ENCODE measurements at places on chromosomes 6 and 20. TPM values are rescaled to one million over a fixed set of nuclear protein-coding genes. Genes with fewer than 3 reads are reported as not detected.
A peak's percentile ranks its signal among the peaks of the same experiment; 100 is the strongest.

SOBP gene
- total RNA-seq, result 7.0 TPM

CTAGE9 gene
- total RNA-seq, result not detected

SH3BGRL2 gene
- total RNA-seq, result 9.0 TPM

- no peaks in the 10 kb centered on the region for H3K4me1 ChIP-seq
- DNase-seq, result no peak
- no peaks in the 10 kb centered on the region for H3K36me3 ChIP-seq
These were observed 6.1 kb upstream of the AFG1L start for GRCh38 chr6:108288742-108289141.

- peak overlapping the region; percentile 92 for H3K27ac ChIP-seq
- H3K36me3 ChIP-seq, result no peaks in the 10 kb centered on the region
- H3K27me3 ChIP-seq, result no peaks in the 10 kb centered on the region
- DNase-seq, result peak; percentile 7
These were observed 226.8 kb downstream of the C6orf118 start for GRCh38 chr6:165082636-165083035.

DNA sequence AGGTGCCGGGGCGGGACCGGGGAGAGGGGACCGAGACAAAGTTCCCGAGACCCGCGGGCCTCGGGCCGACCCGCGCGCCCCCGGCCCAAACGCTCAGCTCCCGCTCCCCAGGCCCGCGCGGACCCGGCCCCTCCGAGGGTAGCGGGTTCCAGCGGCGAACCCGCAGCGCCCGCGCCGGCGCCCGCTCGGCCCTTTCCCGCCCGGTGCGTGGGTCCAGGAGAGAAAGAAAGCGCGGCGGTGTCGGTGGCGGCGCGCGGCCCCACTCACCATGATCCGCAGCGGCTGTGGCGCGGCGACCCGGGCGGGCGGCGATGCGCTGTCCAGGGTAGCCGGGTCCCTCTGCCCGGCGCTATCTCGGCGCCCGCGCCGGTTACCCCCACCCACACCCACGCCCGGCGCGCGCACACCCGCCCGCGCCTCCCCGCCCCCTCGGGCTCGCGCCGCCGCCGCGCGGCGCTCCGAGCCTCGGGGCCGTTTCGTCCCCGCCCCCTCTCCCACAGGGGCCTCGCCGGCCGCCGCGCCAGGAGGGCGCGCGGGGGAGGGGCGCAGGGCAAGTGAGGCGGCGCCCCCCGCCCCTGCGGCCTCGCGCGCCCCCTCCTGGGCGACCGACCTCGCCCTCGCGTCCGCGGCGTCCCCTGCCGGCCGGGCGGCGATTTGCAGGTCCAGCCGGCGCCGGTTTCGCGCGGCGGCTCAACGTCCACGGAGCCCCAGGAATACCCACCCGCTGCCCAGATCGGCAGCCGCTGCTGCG, at the start of gene ELOVL2:
TSS of gene ELOVL2 (minus strand) at position 345 of the 751 bp plus-strand sequence. CDS start at position 270, 75 bp downstream.
- no peaks in the 10 kb centered on the region for H3K4me1 ChIP-seq
- peak; percentile 67 for DNase-seq
- no peaks in the 10 kb centered on the region for H3K27me3 ChIP-seq
- no peaks in the 10 kb centered on the region for H3K36me3 ChIP-seq
- H3K27ac ChIP-seq, result peak within 1 kb of the TSS; percentile 76

DNA sequence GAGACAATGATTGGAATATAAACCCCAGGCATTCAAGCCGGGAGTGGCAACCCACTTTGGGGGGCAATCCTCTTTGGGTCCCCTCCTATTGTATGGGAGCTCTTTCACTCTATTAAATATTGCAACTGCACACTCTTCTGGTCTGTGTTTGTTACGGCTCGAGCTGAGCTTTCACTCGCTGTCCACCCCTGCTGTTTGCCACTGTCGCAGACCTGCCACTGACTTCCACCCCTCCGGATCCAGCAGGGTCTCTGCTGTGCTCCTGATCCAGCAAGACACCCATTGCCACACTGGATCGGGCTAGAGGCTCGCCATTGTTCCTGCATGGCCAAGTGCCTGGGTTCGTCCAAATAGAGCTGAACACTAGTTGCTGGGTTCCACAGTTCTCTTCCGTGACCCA, 222.8 kb upstream of the MANEA start:
- no peaks in the 10 kb centered on the region for H3K4me1 ChIP-seq
- H3K27me3 ChIP-seq, result no peaks in the 10 kb centered on the region
- H3K36me3 ChIP-seq, result no peaks in the 10 kb centered on the region
- no peak overlapping the region for H3K4me3 ChIP-seq
- H3K27ac ChIP-seq, result no peak overlapping the region

DNA sequence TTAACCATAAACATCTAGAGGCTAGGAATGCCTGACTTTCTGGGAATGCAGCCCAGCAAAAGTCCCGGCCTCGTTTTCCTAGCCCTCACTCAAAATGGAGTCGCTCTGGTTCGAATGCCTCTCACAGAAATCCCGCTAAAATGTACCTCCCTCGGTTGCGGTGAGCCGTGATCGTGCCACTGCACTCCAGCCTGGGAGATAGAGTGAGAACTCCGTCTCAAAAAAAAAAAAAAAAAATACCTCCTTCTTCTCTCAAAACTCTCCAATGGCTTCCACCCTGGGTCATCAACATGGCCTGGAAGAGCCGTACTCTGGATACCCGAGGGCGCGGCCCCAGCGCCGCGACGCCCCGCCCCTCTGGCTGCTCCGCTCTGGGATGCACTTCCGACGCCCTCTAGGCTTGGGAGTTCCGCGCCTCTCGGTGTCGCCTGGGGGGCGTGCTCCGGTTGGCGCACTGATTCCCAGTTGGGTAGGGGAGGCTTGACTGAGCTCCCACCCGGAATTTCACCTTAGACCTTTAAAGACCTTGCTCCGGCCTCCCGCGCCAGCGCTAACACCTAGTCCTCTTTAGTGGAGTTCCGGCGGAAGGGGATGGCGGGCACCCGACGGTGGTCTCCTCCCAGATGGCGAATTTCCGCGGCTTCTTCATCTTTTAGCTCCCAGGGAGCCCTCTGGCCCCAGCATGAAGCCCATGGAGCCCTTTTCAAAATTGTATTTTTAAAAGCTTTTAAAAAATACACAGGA, 12.3 kb downstream of the HMGN4 start:
- H3K27me3 ChIP-seq, result no peaks in the 10 kb centered on the region
- no peak for DNase-seq
- H3K27ac ChIP-seq, result no peak overlapping the region

- H3K36me3 ChIP-seq, result no peaks in the 10 kb centered on the region
- H3K27ac ChIP-seq, result no peak overlapping the region
These were observed 86.6 kb upstream of the SAMD5 start for GRCh38 chr6:147421903-147422302.

DNA sequence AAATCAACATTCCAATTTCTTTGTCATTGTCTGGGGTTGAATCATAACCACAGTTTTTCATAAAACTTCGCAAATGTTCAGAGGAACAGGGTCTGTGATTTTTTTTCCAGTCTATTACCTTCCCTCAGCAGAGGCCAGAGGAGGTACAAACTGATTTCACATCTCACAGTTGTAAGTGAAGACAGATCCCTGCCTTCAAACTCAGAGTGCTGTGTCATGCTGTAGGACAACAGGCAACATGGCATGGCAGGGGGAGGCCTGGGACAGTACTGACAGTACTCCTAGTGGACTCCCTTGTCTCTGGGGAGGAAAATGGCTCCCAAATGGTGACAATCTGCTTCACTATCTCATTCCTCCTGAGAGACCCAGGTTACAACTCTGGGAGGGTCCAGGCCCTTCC, 308.6 kb downstream of the CDC5L start:
- H3K36me3 ChIP-seq, result no peaks in the 10 kb centered on the region
- DNase-seq, result no peak
- peak overlapping the region; percentile 84 for H3K27ac ChIP-seq
- H3K4me3 ChIP-seq, result no peak overlapping the region
- peaks cover 40% of the 10 kb centered on the region for H3K4me1 ChIP-seq

DNA sequence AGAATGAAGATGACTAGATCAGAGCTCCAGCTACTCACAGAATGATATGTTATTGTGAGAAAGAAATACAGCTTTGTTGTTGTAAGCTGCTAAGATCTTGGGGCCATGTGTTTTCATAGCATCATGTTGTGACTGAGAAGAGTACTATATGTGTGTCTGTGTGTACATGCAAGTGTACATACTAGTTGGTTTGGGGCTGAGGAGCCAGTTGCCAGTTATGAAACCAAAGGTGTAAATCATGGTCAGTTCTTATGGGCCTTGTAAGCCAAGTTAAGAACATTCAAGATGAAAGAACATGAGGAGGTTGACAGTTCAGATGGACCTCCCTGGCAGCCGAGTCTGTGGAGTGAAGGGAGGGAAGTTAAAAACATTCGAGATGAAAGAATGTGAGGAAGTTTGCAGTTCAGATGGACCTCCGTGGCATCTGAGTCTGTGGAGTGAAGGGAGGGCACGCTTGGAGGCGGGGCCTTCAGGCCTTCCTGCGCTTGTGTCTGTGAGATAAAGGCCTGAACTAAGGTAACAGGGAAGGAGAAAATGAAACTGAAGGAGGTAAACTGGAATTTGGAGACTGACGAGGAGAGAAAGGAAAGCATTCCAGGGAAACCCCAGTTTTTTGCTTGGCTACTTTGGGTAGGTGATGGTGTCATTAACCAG, 13.9 kb downstream of the AFDN start:
- H3K4me1 ChIP-seq, result peaks cover under 1% of the 10 kb centered on the region
- no peaks in the 10 kb centered on the region for H3K36me3 ChIP-seq
- no peak overlapping the region for H3K4me3 ChIP-seq

GRCh38 chr6:26196846-26197635, 109.8 kb downstream of the HFE start:
- H3K27ac ChIP-seq, result peak overlapping the region; percentile 78
- peak; percentile 84 for DNase-seq
- peak overlapping the region; percentile 67 for H3K4me3 ChIP-seq
- no peaks in the 10 kb centered on the region for H3K36me3 ChIP-seq
- H3K4me1 ChIP-seq, result no peaks in the 10 kb centered on the region

DNA sequence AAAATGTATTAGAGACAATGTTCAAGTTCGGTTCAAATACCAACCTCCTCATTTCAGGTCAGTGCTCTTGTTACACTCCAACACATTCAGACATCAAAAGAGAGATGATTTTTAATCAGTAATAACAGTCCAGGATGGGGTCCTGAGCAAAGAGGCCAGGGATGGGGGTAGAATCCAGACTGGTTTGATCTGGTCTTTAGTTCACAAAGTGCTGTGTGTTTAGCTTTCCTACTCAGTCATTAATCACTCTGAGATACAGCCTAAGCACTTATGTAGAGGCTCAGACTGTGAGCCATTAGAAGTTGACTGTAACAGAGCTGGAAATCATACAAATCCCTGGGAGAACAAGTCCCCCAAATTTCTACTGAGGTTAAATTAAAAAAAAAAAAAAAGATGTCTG, 241.6 kb downstream of the PTPRK start:
- H3K27me3 ChIP-seq, result no peaks in the 10 kb centered on the region
- H3K36me3 ChIP-seq, result no peaks in the 10 kb centered on the region
- DNase-seq, result no peak
- H3K4me1 ChIP-seq, result peaks cover 3% of the 10 kb centered on the region
- H3K27ac ChIP-seq, result no peak overlapping the region
- H3K4me3 ChIP-seq, result no peak overlapping the region

DNA sequence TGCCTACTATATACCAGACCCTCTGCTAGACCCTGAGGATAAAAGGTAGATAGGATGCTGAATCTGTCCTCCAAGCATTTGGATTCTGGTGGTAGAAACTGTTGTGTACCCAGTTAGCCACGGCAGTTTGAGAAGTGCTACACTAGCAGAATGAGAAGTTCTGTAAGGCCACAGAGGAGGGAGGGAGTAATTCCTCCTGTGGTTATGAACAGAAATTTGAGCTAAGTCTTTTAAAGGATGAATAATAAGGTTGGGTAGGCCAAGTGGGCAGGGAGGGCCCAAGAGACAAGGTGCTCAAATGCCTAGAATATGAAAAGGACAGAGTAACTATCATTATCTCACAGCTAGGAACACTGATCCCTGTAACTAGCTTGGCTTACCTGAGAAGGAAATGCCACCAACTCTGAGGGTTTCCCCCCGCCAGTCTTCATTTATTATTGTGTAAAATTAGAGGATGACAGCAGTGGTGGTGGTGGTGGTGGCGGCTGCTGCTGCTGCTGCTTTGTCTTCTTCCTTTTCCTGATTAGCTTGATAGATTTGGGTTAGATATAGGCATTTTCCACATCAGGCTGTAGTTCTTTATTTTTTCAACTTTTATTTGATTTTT, 243.3 kb downstream of the PRL start:
- no peak for DNase-seq
- no peak overlapping the region for H3K27ac ChIP-seq
- H3K4me3 ChIP-seq, result no peak overlapping the region
- H3K27me3 ChIP-seq, result no peaks in the 10 kb centered on the region

GRCh38 chr20:49303065-49303552, 25.3 kb upstream of the ZNFX1 start:
- no peaks in the 10 kb centered on the region for H3K36me3 ChIP-seq
- H3K27me3 ChIP-seq, result no peaks in the 10 kb centered on the region
- H3K4me1 ChIP-seq, result peaks cover 6% of the 10 kb centered on the region

DNA sequence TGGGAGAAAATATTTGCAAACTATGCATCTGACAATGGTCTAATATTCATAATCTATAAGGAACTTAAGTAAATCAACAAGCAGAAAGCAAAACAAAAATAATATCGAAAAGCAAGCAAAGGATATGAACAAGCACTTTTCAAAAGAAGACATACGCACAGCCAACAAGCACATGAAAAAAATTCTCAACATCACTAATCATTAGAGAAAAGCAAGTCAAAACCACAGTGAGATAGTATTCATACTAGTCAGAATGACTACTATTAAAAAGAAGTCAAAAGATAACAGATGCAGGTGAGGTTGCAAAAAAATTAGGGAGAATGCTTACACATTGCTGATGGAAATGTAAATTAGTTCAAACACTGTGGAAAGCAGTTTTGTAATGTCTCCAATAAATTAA, 410.2 kb downstream of the MMUT start:
- no peaks in the 10 kb centered on the region for H3K36me3 ChIP-seq
- H3K27ac ChIP-seq, result no peak overlapping the region
- H3K4me1 ChIP-seq, result no peaks in the 10 kb centered on the region
- H3K4me3 ChIP-seq, result no peak overlapping the region
- DNase-seq, result no peak

DNA sequence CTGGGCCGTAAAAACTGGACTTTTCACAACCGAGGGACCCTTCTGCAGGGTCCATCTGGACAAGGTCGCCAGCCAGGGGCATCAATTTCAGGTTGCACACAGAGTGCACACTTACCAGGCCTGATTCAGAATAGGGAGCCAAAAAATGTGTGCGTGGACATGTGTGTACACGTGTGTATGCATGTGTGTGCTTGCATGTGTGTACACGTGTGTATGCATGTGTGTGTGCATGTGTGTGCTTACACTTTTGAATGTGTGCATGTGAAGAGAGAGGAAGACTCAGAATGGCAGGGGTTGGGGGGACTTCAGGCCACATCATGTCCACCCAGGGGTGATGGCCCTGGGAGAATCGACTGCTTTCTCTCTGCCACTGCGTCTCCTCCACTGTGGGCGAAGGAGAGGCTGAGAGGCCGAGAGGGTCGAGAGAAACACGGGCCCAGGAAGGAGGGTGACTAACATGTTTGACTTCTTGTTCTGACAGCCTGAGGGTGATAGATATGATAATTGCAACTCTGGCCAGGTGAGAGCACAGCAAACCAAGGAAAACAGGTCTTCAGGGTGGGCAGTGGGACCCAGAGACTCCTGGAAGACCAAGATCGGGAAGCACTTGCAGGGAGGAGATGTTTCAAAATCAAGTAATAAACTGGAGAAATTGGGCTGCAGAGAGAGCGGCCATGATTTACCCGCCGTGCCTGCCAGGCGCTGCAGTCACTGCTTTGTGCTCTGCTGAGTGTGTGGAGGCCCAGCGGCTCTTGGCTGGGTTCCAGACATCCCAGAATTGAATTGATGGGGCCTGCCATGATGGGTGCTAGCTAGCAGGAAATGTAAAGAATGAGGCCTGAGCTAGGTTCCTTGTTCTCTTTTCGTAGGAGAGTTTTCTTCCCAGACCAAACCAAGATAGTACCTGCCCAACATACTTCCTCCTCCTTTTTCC, 310.8 kb downstream of the QKI start:
- no peak overlapping the region for H3K27ac ChIP-seq
- no peaks in the 10 kb centered on the region for H3K36me3 ChIP-seq
- H3K4me3 ChIP-seq, result no peak overlapping the region
- H3K4me1 ChIP-seq, result peaks cover 3% of the 10 kb centered on the region
